ENCODE measurements at places on chromosomes 3 and 15.

DNA sequence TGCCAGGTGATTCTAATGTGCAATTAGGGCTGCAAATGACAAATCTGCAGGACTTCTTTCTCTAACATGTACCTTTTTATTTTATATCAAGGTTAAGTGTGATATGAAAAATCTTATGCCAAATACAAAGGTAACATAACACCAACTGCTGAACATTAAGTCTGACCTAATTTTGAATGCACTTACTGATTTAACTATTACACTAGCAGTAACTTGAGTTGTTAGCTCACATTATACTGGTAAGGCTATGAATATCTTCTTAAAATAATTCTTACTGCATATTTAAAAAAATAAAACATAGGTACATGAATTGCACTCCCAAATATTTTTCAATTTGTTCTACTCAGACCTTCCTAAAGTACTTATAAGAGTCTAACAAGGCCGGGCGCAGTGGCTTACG, 259.2 kb downstream of the CD47 start:
- DNase-seq = no peak

DNA sequence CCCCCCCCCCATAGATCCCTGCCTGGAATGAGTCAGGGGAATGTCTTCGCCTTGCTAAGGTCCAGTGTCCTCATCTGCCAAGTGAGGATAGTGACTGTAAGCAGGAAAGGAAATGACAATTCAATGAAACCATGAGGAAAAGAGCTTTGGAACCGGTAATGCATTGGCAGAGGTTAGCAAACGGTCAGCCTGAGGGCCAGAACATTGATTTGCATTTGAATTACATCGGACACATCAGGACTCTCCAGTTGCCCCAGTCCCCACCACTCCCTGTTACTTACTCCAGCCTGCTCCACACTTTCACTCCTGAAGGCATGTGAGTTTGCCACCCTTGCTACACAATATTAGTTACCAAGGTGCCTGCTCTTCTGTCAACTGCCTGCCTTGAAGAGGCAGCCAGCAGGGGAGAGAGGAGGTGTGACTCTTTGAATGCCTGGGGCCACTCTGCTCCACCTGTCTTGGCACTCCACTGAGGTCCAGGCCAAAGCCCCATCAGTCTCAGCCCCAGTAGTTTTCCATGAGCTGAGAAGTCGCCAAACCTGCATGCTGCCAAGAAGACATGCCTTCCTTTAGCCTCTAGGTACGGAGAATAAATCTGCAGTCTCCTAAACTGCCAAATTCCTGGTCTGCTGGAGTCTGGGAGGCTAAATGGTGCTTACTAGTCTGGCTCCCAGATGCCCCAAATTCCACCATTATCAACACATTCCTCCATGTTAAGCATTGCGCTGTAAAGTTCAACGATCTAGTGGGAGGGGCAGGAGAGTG, 191.7 kb upstream of the TLE3 start:
- DNase-seq = no peak

DNA sequence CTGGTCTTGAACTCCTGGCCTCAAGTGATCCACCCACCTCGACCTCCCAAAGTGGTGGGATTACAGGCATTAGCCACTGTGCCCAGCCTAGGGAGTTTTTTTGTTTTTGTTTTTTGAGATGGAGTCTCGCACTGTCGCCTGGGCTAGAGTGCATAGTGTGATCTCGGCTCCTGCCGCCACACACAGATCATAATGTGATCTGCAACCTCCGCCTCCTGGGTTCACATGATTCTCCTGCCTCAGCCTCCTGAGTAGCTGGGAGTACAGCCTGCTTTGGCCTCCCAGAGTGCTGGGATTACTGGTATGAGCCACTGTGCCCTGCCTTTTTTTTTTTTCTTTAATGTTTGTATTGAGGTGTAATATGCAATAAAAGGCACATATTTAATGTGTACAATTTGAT, 78.2 kb downstream of the SMAD3 start:
- no peak for DNase-seq

DNA sequence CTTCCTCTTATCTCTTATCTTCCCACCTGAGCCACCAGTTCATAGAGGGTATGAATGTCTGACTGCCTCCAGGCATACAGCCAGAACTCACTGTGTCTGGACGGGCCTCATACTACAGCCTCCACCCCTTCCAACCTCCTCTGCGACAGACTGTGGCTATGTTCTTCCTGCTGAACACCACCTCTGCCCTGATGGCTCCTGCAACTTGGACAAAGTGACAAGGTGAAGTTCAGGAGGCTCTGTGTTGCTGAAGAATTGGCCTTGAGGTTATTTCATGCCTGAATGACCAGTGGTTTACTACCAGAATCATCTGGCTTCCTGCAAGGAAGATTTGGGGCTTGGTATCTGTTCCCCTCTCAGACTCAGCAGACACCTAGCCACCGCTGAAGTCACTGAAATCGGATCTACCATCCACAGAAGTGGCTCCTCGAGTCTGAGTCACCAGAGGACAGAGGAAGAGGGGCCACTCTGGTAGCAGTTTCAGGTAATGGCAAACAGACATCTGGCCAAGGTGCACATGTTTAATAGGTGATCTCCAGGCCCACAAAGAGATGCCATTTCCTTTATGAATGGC, 14.2 kb upstream of the ULK3 start:
- DNase-seq = no peak

GRCh38 chr3:127226946-127227842, 34.3 kb downstream of the PRR23E start:
- no peak for DNase-seq

- no peak for DNase-seq
Measured at GRCh38 chr15:52020221-52021085, 1.4 kb downstream of the MAPK6 start.

DNA sequence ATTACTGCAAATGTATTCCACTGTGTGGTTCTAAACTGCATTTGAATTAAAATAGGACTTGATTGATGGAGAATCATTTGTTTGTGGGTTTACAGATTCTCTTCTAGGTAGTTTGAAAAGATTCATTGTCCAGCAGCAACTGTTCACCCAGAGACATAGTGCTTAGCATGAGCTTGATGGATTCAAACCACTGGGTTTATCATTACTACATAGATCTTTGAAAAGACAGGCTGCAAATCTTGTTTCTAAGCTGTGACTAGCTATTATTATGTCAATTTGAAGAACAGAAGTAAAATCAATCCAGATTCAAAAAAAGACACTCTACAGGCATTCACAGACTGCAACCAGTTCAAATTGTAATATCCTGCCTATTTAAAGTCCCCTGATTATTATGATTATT, 49.8 kb downstream of the MBNL1 start:
- no peak for DNase-seq

GRCh38 chr3:108126348-108126747, 35.5 kb upstream of the CD47 start:
- no peak for DNase-seq

DNA sequence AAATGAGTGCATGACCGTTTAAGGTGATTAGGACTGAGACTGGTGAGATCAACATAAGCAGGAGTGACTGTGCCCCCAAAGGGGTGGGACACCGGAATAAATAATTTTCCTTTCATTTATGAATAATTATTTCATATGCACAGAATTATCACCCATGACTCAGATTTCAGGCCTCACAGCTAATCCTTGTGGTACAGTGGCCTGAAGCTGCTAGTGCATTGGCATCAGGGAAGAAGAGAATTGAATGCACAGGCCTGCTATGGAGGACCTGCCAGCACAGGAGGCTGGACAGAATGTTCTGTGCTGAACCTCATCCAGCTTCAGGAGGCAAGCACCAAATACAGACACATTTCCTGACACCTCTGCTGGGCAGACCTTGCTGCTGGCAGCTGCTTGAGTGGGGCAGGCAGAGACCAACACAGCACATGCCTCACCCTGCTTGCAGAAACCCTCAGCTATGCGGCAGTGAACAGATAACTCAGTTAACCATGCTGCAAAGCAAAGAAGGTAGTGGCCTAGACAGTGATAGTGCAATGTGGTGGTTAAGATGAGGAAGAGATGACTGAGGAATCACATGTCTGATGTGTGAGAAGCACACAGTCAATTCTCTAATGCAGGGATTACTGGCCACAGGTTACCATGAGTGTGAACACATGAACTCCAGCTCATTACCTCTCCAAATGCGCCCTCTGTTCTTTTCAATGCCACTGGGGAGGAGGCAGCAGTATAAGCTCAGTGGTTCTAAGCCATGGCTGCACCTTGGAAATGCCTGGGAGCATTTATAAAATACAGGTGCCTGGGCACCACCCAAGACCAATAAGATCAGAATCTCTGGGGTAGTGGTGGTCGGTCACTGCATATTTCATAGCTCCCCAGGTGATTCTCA, 68.1 kb upstream of the SCN5A start:
- DNase-seq = no peak

DNA sequence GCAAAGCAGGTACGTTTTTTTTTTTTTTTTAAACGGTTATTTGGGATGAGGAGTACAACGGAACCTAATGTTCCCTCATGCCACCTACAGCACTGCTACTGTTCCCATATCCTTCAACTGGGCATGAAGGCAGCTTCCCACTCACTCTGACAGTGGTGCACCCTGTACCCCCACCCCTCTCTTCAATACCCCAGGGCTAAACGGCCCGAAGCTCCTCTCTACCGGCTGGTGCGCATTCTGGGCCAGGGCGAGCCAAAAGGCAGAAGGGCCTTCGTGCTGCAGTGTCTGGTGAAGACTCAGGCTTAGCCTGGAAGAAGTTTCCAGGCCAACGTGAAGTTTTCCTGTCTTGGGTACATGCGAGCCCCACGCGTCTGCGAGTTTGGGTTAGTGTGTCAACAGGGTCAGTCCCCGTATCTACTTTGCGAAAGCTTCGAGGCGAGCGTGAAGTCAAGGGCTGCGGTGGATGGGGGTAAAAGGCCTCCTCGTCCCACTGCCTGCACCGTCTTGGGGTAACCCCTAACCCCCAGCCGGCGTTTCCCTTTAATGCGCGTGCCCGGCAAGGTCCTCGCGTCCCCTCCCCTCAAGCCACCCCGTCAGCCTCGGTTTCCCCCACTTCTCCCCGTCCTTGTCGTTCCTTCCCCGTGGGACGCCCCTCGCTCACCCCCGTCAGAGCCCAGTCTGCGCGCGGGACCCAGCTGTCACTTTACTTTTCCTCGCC, 765 bp upstream of the UBE2E2 start:
- no peak for DNase-seq
